ENCODE measurements at places on chromosomes 5 and 9.

DNA sequence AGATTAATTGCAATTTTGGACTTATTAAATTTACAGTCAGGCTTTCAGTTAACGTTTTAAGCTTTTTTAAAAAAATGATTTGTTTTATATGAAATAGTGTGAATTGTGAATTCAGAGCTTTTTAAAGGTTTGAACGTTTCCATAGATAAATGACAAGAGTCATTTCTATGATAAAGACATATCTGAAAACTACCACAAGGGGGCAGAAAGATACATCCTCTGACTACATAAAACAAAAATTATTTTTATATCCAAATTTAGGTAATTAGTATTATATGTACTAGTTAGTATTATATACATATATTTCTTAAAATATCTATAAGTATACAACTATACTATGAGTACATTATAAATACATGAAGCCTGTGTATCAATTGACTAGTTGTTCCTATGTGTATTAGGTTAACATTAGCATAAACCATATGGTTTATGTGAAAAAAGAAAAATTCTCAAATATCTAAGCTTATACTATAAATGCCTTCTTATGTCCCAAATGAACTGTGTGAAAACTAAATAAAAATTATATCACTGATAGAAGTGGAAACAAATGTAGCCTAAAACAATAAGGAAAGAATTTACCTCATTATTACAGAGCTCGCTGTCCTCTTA, 155.2 kb downstream of the MEF2C start:
- no peak for DNase-seq

GRCh38 chr5:116395226-116395625, 179.4 kb downstream of the SEMA6A start:
- DNase-seq: peak; percentile 86

DNA sequence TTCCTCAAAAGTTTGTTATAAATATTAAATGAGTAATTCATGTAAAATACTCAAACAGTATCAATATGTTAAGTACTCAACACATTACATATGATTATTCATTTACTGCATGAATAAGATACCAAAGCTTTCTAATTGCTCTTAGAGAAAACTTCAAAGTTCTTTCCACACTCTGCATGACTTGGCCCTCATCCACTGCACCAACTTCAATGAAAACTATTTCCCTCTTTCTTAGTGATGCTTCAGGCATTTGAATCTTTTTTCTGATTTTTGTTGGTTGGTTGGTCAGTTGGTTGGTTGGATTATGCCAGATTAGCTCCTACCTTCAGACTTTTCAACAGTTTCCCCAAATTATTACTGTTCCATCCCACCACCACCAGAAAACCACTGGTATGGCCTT, 314.7 kb upstream of the RGMB start:
- DNase-seq: no peak

DNA sequence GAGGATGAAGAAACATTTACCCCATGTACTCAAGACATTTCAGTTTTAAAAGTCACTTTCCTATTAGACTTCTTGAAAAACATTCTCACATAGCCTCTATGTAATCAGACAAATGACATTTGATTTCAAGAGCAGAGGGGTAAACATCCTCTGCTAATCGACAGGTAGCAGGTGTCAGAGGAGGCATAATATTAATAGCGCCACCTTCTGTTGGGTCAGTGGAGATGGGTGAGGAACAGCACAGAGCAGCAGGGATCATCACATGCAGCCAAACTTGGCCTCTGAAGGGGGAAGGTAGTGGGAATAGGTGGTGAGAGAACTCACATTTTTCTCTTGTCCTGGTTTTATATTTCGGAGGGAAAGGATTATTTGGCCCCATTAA, 3.3 kb upstream of the LSM11 start:
- DNase-seq: no peak

DNA sequence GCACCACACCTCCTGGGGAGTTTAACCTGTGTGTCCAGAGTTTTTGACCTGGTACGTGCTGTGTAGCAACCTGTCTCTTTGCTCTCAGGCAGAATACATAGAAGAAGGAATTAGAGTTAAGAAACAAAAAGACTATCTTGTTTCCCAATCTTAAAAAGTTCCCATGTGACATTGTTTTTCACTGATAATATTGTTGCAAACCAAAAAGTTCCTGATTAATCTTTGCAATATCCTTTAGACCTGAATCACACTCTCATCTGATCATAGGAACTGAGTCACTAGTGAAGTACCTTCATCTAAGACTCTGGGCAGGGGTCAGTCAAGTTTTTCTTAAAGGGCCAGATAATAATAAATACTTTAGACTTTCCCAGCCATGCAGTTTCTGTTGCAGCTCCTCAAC, 35.1 kb downstream of the BASP1 start:
- peak; percentile 6 for DNase-seq

GRCh38 chr5:2200261-2200950, 317.7 kb upstream of the IRX4 start:
- DNase-seq: peak; percentile 26

- DNase-seq: no peak
Measured at GRCh38 chr5:147854894-147855773, 23.4 kb upstream of the SCGB3A2 start.

- peak; percentile 35 for DNase-seq
Measured at GRCh38 chr9:36191290-36191645, 547 bp downstream of the CLTA start.

GRCh38 chr9:78856144-78856543, 559.2 kb downstream of the PSAT1 start:
- no peak for DNase-seq

GRCh38 chr5:141547488-141547887, 58.6 kb downstream of the PCDHGC5 start:
- no peak for DNase-seq

GRCh38 chr5:51890435-51891116, 507.3 kb downstream of the ISL1 start:
- DNase-seq: no peak

DNA sequence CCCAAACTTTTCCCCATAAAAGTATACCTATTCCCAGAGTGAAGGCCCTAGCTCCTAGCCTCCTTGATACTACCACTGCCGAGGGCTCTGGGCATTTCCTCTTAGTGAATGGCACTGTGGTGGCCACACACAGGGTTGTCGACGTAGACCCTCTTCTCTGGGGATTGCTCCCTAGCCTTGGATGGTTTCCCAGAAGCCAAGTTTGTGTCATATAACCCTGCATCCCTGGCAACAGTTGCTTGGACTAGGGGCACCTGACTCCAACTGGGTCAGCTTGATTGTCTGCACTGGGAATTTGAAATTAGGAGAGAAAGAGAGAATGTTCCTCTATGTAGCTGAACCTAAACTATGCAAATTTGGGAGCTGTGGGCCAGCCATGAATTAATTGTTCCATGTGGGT, 32.3 kb upstream of the KIF2A start:
- no peak for DNase-seq

- no peak for DNase-seq
Measured at GRCh38 chr9:134957945-134958227, 40.2 kb upstream of the FCN1 start.

GRCh38 chr9:125536776-125537175, 170.2 kb downstream of the MAPKAP1 start:
- DNase-seq: no peak

DNA sequence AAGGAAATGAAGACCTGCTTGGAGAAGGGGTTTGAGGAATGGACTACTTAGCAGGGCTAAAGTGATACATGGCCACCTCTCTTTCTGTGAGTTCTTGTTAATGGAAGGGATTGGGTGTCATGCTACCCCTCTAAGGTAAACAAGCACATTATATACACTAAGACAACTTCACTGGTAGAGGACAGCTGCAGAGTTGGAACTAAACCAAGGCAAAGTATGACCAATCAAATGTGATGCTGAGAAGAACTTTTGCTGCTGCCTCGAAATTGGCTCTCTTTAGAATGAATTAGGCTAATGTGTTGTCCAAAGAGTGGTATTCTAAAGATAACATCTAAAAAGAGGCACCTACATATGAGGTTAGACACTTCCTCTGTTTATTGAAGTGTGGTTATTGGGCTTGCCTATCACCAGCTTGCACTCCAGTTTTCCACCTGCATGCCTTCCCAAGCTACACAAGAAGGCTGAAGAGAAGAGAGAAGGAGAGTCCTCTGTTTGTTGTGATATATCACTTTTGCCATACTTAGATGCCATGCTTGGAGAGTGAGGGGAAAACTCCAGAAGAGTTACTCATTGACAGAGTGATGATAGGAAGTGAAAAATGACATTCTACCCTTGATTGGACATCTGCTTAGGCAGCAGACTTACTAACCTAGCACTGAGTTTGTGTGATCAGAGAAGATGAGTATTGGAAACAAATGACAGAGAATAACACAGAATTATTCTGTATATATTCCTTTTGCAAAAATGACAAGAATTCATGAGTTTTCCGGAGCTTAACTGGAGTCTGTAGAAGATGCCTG, 536.1 kb downstream of the ZNF608 start:
- DNase-seq: no peak

- DNase-seq: no peak
Measured at GRCh38 chr5:57561231-57561842, 78.7 kb upstream of the ACTBL2 start.

DNA sequence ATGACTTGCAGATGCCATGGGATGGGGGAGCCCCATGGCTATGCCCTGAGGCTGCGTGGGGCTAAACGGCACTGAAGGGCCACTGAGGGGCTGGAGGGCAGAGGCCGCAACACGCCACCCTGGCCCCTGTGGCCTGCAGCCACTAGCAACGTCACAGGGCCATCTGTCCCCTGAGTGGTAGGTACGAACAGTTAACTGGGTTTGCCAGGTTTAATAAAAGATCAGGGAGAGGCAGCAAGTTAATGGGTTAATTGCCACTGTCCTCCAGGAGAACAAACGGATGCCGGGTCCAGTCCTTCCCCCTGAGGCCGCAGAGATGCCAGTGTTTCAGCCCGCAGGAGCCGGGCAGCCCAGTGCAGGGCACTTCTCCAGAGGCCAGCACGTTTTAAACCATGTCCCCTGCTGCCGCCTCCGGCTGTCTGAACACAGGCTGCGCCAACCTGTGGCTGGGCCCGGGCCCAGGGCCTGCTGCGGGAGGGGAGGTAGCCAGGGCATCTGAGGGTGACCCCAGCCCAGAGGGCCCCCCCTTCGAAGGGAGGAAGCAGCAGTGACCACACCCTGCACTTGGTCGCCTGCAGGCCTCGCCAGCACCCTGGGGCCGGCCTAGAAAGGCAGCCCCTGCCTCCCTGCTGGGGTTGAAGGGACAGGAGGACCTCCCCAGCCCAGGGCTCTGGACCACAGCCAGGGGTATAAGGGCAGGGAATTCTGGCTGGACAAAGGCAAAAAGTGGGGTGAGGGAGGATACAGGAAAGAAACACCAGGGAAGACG, 227.3 kb downstream of the FANCC start:
- no peak for DNase-seq

DNA sequence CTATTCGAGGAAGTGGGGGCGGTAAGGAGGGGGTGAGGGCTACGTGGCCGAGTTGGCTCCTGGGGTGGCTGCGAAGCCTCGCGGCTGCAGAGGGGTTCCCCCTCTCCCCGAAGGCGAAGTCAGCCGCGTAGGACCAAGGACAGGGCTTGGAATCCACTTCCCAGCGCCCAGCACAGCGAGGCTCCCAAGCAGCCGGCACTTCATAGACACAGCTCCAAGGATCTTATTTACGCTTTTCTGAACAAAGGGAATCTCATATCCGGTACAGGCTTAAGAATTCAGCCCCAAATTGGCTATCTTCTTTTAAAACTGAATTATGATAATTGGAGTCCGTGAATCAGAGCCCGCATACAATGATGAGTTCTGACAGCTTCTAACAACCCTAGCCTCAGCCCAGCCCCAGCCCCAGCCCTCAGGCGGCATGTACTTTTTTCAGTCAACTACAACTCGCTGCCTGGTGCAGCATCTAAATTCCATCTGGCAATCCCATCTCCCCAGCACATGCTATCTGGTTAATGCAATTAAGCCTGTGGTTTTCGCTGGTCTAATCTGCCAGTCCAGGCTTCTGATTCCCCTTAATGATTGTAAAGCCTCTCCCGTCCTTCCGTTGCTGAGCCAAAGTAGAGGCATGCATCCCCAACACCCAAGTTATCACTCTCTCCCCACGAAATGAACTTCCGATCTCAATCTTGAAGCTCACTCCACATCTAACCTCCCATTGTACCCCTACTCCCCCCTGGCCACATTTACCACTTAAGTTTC, 1.0 kb downstream of the ELAVL2 start:
- DNase-seq: no peak

- DNase-seq: no peak
Measured at GRCh38 chr9:100759215-100759614, 181.3 kb downstream of the CAVIN4 start.

DNA sequence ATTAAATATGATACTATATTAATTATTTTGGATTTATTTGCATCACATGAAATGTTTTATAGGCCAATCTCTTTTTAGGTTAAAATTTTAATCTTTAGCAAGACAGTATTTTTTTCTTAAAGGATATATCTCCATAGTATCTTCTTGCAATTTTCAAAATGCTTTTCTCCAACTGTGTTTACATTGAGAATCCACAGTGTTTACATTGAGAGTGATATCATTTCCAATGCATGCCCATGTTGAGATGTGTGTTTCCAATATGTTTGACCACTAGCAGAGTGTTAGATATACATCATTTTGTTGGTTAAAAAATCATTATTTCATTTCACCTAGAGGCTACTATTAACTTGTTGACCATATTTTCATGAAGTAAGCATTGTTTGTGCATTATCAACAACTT, 17.3 kb downstream of the VCAN start:
- DNase-seq: no peak

GRCh38 chr9:113599646-113600022, 136.1 kb downstream of the RGS3 start:
- DNase-seq: no peak

DNA sequence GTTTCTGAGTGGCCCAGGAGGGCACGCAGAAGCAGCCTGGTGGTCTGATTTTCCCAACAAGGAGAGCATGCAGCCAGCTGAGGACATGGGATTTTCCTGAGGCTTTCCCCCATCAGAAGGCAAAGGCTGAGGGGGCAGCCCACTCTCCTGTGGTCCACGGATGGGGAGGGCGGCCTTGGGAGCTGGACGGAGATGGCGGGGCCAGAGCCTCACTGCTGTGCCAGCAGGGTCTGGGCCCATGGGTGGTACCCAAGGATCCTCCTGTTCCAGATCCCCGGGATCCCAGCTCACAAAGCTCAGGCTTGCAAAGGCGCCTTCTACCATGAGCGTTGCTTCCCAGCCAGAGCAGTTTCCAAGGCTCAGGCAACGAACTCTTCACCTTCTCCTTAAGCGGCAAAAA, 39.0 kb upstream of the SLC12A7 start:
- DNase-seq: no peak

DNA sequence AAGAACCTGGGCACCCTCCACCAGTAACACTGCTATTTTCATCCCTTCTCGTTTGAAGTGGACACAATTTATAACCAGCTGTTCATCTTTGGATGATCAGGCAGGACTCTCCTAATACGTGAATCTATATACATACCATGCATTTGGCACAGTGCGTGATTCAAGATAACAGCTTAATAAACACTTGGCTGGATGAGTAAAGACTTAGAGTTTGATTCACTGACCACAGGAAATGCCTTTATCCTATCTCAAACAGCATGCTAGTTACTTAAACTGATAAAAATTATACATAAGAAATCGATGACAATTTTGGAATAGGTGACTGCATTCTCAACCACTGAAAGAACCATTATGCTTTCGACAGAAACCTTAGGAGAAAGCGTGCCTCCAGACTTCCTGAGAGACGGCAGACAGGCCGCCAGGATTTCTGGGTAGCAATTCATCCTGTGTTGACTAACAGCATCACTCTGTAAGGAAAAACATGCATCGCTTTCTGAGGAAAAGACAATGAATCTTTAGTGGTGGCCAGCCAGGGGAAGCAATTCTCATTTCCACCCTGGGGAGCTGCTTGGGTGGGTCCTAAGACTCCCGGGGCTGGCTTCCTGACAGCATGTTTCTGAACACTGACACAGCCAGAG, 9.7 kb downstream of the MRPL36 start:
- no peak for DNase-seq

Measured in DMS79 treated with DMSO at 0.1 percent for 48 hours (cell line).